ENCODE measurements at places on chromosomes 11 and 22.

- DNase-seq = no peak
These were observed 53.6 kb downstream of the LRRC32 start for GRCh38 chr11:76616676-76617552.

DNA sequence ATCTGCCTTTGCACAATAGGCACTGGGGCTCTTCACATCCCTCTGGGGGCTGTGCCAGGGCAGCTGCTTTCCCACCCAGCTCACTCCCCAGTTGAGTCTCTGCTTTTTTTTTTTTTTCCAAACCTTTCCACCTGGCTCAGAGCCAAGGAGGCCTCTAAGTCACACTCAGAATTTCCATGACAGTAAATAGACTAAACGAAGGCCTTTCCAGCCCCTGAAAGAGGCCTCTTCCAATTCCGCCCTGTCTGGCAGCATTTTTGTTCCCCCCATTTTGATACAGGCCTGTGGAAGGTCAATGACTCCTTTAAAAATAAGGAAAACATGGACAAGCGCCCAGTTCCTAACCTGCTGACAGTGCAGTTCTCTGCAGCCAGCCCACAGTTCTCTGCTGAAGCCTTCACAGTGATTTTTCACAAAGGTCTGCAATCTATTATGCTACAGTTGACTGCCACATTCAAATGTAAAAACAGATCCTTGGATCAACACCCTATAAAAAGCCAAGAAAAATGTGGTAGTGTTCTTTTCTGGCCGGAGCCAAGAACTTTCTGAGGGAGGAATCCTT lies 107.5 kb upstream of the SESN3 start:
- DNase-seq = no peak

DNA sequence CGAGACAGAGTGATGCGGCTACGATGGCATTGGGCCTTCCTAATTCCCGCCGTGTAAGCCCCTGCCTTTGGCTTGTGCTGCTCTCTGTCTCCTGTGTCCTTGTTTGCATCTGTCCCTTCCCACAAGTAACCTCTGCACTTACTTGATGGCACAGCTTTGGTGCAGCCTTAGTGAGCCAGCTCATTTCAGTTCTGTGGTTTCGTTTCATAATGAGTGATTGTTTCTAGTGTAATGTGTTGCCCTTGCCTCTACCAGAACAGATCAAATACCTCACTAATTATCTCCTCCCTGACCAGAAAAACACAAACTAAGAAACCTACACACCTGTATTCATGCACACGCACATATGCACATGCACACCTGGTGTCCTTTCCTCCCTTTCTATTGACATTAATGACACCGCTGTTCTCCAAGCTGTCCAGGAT lies 58.8 kb downstream of the GRK3 start:
- DNase-seq = no peak

DNA sequence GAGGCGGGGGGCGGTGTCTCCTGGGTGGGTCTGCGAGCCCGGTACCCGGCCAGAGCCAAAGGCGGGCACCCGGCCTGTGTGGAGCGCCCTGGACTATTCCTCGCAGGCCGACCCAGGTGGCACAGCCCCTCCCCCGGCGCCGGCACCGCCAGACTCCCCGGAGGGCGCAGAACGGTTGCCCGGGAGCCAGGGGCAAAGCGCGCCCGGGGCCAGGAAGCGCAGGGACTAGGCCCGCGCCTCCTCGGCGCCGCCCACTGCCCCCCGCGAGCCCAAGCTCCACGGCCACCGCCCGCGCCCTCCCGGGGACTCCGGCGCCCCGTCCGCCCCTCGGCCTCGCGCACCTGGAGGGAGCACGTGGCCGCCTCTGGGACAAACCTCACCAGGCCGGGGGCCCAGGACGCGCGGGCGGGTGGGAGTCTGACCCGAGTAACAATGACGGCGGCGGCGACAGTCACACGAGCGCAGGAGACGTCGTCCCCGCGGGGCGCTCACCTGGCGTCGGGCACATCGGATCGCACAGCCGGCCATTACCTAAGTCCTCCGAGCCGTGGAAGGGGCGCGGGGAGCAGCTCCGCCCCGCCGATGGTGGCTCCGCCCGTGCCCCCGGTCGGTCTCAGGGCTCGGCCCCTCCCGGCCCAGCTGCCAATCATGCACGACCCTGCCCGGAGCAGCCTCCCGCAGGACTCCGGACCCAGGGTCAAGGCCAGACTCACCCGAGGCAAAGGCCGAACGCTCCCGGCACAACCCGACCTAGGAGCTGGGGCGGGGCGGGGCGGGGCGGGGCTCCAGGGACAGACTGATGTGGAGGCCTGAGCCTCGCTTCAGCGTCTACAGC lies 7.4 kb downstream of the PLXNB2 start:
- DNase-seq = no peak

- no peak for DNase-seq
These were observed 64.5 kb upstream of the LARGE1 start for GRCh38 chr22:33984656-33985285.

DNA sequence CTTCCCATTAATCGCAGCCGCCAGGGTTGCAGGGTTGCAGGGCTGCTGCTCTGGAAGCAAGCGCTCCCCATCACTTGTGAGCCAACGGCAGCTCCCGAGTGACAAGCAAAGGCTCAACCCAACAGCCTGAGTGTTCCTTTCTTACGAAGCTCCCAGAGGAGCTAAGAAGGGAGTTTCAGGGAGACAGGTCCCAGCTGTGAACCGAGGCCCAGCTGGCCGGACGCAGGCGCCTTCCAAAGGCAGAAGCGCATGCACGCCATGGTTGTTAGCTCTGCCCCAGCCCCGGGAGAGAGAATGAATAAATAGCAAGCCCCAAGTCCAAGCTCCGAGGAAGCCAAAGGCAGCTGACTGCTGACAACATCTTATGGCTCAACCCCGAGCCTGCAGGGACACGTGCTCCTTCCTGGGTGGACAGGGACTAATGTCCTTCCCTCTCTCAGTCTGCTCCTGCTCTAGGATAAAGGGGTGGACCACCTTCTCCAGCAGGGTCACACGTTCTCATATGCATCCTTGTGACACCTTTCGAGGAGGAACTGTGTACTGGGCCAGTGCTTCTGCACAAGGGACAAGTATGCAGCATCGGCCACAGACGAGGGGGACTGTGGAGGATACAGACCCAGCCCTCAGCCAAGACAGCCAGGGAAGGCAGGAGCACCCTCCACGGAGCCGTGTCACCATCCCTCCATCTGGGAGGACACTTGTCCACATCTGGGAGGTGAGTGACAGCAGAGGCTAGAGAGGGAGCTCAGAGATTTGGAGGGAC lies 29.9 kb downstream of the SHANK2 start:
- no peak for DNase-seq

- DNase-seq = no peak
These were observed 619.1 kb downstream of the METTL15 start for GRCh38 chr11:28727254-28727653.

GRCh38 chr11:59900366-59901126 lies 22.0 kb downstream of the OOSP3 start:
- no peak for DNase-seq
